ENCODE measurements at places on chromosomes 2 and 18. TPM values are rescaled to one million over a fixed set of nuclear protein-coding genes. Genes with fewer than 3 reads are reported as not detected.

- DNase-seq = no peak
Observed at GRCh38 chr2:170191166-170191866, 13.4 kb downstream of the MYO3B start.

Gene CLEC4F
- not detected for total RNA-seq

Gene MOGAT1
- total RNA-seq = not detected

GRCh38 chr2:126614524-126615227 is 41.3 kb upstream of the GYPC start:
- DNase-seq = no peak

Gene ACADL
- not detected for total RNA-seq

- no peak for DNase-seq
Observed at GRCh38 chr2:133819906-133820305, 251.6 kb upstream of the NCKAP5 start.

DNA sequence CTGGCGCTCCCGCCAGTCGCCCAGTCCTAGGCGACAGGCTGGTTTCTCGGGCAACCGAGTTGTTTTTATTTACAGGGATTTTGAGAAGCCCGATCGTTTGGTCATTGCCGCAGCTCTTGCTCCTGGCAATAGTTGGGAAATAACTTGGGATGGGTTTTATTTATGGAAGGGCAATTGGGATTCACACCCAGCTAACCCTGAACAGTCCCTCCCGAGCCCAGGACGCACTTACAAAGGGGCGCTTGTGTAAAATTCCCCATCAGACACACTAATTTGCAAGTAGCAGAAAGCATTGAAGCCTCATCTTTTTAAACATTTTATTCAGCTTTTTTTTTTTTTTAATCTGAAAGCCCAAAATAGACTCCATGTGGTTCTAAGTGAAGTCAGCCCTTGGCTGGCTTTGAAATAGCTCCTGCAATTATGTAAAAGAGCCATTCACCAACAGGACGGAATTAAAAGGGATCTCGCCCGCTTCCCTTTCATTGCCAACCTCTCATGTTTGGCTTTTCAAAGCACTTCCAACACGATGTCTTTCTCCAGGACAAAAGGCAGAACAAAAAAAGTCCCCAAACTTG is 3.6 kb upstream of the GBX2 start:
- DNase-seq = no peak

DNA sequence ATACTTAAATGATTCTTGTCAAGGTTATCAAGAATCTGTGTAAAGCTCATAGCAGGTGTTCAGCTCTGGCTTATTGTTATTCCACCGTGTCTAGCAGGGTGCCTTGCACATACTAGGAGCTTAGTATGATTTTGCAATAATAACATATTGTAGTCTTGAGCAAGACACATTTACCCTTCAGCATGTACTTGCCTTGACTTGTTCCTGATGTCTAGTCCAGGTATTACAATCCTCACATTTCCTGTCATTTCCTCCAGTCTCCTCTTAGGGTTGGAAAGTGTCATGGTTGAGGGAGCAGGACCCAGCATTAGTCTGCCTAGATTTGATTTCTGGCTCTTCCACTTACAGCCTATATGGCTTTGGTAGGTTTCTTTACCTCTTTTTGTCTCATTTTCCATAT is 246.1 kb downstream of the RAD51AP2 start:
- no peak for DNase-seq

Gene SERPINB13
- total RNA-seq = not detected

Gene NEURL3
- total RNA-seq = 0.87 TPM

- no peak for DNase-seq
Observed at GRCh38 chr2:203759690-203760365, 53.4 kb downstream of the CD28 start.

DNA sequence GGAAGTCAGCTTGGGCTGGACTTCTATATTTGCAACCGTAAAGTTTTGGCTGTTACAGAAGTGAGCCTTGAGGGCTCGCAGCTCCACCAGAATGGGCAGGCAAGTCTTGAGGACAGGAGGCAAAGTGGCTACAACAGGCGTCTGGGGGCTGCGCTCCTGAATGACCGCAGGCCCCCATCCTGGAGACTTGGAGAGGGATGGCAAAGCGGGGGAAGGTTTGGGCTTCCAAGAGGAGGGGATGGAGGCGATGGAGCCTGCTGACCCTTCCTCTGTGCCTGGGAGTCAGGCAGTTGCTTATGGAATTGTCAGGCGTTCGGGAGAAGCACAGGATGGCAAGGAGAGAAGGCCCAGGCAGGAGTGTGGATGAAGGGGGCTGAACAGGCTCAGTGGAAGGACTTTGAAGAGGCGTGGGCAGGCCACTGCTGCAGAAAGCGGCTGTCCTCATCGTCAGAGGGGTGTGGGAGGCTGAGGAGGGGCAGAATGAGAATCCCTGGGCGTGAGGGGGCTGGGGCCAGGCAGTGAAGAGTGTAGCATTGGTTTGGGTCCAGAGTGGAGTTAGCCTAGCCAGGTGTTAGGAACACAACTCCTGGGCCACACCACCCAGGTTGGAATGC is 72.3 kb downstream of the INHBB start:
- peak; percentile 4 for DNase-seq

- DNase-seq = no peak
Observed at GRCh38 chr2:12672711-12673315, 43.9 kb upstream of the TRIB2 start.

Gene EVX2
- total RNA-seq = not detected

Gene SLC25A52
- not detected for total RNA-seq

Gene TUBB8B
- total RNA-seq = not detected

DNA sequence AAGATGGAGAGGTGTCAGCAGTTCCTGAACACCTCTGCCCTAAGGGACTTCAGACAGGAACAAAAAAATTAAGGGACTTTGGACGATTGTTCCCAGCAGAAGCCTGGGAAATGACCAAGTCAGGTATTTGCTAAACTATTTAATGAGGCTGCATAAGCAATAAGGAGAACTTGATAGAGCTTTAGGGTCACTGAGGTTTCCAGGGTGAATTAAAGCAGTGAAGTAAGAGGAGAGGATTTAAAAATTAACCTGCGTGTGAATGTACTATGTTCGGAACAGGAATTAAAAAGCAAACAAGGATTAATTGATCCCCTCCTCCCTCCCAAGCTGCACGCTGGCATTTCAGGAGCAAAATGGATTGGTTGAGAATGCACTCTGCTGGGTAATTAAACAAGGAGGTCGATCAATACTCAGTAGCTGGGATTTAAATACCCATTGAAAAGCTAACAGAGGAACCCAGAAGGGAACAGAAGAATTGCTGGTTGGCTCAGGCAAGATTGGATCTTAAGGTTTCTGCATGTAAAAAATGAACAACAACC is 157.2 kb downstream of the RNF152 start:
- DNase-seq = no peak

- no peak for DNase-seq
Observed at GRCh38 chr2:149400997-149401396, 70.6 kb downstream of the LYPD6 start.

Gene IL36B
- total RNA-seq = not detected

GRCh38 chr2:26591619-26592505 is 49.3 kb downstream of the CIB4 start:
- DNase-seq = peak; percentile 7

Gene C2orf78
- not detected for total RNA-seq

DNA sequence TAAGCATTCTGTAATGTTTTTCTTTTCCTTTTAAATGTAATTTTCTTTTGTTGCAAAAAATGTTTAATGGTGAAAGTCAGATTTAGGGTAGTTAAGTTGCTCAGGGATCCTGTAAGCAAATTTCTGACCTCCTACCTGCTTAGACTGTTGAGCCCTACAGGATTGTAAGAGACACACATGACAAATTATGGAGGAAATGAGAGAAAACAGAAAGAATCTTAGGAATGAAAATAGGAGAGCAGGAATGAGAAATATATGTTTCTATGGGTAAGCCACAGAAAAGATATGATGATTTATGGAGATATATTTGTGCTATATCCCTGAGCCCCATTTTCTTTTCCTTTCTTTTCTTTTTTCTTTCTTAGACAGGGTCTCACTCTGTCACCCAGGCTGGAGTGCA is 28.3 kb downstream of the CYBRD1 start:
- no peak for DNase-seq

GRCh38 chr2:15983496-15983895 is 43.1 kb downstream of the MYCN start:
- no peak for DNase-seq

Gene CD8B
- total RNA-seq = 0.87 TPM

Gene SNORC
- total RNA-seq = 1.7 TPM

GRCh38 chr18:48983793-48984437 is 33.1 kb upstream of the SMAD7 start:
- no peak for DNase-seq

GRCh38 chr2:156464106-156464505 is 27.9 kb downstream of the GPD2 start:
- no peak for DNase-seq

- no peak for DNase-seq
Observed at GRCh38 chr2:52365946-52366345, 1334.0 kb upstream of the NRXN1 start.

Gene CDCA7
- total RNA-seq = 59.9 TPM
